Activated T-helper 1 cell treated with Interleukin-2 at 50 U/mL for 16 hours (primary cell): ENCODE measurements at places on chromosomes 5 and 9.

DNA sequence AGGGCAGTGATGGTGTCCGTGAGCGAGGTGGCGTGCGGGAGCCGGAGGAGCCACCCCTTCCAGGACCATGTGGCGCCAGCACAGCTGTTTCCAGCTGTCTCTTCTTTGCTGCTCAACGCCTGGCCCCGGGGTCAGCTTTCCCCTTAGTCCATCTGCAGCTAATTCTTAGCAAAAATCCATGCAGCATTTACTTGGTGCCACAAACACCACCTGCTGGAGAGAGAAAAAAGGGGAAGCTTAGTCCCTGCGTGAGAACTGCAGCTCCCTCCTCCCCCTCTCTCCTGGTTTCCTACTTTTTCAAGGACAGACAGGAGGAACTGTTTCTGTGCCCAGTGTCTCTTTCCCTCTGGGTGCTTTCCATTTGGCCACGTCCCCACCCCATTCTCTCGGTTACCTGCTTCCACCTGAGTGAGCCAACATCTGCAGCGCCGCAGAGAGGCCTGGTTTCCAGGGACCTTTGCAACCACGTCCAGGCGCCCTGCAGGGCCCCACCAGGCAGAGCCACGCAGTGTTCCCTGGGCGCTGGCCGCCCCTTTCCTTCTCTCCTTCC, 3.4 kb downstream of the SLC6A19 start:
- DNase-seq, result no peak

GRCh38 chr9:110410961-110411360, 73.3 kb upstream of the TXNDC8 start:
- DNase-seq, result no peak

GRCh38 chr5:37086466-37087173, 162.6 kb downstream of the CPLANE1 start:
- DNase-seq, result no peak

GRCh38 chr5:123598028-123598689, 86.2 kb downstream of the CSNK1G3 start:
- no peak for DNase-seq

GRCh38 chr5:36367524-36367923, 65.8 kb upstream of the RANBP3L start:
- DNase-seq, result no peak

GRCh38 chr5:149852641-149853330, 91.8 kb downstream of the PDE6A start:
- DNase-seq, result no peak

DNA sequence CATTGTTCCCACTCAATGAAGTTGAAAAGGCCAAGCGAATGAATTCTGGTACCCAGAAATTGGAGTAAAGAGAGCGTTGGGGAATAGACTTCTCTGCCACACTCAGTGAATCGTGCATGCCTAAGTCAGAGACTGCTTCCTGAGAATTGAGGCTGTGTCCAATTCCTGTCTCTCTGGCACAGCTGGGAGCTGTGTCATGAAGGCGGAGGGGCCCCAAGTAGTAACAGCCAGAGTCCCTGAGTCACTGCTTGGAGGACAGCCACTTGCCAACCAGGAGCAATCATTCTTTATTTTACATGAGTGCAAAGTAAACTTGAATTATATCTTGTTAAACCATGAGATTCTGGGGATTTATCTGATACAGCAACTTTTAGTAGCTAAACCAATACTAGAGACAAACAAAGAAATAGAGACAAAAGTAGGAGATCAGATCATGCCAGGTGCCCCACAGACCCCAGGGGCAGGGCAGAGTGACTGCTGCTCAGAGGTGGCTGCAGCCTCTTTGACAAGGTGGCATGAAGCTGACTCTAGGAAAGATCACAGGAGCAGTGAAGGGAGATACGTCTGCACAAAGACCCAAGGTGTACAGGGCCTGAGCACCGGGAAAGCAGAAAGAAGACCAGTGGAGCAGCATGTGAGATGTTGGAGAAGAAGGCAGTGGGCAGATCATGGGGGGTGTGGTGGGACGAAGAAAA, 246.0 kb downstream of the GADD45G start:
- DNase-seq, result no peak

GRCh38 chr5:150694612-150695011, 6.2 kb downstream of the RBM22 start:
- no peak for DNase-seq

DNA sequence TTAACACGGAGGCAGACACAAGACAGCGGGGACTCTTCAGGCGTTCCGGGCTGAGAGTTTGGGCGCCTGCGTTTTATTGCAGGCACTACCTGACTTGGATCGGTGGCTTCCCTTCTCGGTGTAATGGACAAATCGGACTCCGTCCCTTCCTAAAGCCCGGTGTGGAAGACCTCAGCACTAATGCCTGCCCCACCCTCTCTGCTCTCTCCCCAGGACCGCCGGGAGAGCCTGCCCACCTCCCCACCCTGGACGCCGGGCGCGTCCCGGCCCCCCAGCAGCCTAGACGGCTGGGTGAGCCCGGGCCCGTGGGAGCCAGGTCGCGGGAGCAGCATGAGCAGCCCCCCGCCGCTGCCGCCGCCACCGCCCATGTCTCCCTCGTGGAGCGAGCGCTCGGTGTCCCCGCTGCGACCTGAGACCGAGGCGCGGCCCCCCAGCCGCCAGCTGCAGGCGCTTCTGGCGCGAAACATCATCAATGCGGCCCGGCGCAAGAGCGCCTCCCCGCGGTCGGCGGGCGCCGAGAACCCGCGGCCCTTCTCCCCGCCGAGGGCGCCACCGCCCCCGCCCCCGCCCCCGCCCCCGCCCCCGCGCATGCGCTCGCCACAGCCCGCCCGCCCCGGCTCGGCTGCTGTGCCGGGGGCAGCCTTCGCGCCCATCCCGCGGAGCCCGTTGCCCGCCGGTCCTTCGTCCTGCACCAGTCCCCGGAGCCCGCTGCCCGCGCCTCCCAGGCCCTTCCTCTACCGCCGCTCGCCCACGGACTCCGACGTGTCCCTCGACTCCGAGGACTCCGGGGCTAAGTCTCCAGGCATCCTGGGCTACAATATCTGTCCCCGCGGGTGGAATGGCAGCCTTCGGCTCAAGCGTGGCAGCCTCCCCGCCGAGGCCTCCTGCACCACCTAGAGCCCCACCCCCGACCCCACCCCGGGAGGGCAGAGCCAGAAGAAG, 4.6 kb upstream of the MYOZ3 start:
- DNase-seq, result peak; percentile 77

DNA sequence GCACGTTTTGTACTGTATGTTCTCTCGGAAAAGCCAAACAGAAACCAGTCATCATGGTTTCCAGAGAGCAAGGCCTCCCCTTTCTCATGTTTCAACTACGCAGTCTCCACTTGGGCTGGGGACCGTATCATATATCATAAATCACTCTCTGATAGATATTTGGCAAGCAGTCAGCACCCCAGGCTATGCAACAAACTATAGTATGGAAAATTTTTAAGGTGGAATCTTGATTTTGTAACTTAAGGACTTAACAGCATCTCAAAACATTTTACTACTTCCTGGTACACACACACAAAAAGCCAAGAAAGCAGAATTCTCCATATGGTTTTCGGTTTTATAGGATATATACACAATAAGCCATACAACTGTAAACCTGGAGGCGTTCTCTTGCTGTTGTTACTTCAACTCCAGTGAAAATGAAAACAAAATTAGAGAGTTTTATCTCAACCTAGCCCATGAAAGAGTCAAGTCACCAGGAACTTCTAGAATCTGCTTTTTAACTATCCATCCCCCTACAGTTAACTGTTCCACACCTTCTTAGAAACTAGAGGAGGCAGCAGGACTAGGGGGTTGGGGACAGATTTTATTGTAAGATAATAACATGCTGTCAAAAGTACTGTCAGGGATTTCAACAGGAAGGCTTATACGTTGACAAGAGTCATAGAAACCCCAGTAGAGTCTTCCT, 283.4 kb downstream of the NFIB start:
- no peak for DNase-seq

DNA sequence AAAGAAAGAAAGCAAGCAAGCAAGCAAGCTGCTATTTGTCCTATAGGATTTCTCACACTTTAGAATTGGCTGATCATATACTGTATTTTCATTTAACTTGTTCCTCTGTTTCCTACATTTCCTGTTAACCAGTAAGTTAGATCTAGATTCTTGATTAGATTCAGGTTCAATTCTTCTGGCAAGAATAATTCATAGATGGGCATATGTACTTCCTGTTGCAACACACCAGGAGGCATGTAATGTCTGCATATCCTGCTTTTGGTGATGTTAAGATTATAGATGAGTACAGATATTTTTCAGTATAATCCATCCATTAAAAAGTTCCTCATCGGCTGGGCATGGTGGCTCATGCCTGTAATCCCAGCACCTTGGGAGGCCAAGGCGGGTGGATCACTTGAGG, 10.8 kb upstream of the KIF27 start:
- DNase-seq, result no peak

GRCh38 chr9:6502399-6502798, 89.4 kb downstream of the UHRF2 start:
- no peak for DNase-seq

GRCh38 chr5:169880012-169880663, 100.2 kb downstream of the INSYN2B start:
- no peak for DNase-seq

DNA sequence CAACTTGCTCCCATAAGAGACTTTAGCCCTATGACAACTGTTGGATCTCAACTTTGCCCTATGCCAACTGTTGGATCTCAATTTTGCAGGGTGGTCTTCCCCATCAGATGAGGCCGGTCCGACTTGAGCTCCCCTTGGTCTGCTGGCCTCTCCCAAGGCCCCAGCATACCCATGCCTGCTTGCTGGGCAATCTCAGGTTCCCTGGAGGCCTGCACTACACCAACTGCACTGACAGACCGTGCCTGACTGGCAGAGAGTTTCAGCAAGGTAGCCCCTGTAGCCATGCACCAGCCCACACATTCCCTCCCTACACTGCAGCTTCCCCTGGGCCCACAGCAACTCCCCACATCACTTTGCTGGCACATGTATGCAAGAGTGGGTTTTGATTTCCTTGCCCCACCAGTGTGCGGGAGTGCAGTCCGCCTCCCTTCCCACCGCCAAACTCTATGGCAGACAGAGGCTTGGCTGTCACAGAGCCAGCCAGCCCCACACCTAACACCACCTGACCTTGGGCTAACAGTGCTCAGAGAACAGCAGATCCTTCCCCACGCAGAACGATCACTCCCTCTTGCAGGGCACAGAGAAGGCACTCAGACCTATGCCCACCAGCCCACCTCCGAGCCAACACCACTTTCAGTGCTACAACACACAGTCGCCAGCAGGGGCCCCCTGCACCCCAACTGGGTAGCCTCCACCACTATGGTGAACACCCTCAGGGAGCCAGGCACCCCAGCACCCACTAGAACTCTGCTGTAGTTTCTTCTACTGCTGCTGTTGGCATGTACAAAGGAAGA, 279.9 kb upstream of the COX7C start:
- no peak for DNase-seq

DNA sequence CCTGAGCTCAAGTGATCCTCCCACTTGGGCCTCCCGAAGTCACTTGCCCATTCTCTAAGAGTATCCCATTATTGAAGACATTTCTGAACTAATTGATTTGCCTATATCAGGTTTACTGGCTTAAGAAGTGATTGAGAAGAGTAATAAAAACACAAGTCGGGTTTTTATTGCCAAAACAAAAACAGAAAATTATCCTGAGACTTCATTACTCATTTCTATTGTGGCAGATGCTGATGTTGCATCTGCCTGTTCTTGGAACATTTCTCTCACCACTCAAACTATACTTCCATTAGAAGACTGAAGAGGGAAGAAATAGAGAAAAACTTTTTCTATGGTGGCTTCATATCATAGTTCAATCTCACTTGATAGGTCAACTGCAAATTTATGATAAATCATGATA, 41.9 kb upstream of the PLPP1 start:
- DNase-seq, result no peak

GRCh38 chr5:178117923-178118701, 4.8 kb downstream of the N4BP3 start:
- DNase-seq, result no peak

DNA sequence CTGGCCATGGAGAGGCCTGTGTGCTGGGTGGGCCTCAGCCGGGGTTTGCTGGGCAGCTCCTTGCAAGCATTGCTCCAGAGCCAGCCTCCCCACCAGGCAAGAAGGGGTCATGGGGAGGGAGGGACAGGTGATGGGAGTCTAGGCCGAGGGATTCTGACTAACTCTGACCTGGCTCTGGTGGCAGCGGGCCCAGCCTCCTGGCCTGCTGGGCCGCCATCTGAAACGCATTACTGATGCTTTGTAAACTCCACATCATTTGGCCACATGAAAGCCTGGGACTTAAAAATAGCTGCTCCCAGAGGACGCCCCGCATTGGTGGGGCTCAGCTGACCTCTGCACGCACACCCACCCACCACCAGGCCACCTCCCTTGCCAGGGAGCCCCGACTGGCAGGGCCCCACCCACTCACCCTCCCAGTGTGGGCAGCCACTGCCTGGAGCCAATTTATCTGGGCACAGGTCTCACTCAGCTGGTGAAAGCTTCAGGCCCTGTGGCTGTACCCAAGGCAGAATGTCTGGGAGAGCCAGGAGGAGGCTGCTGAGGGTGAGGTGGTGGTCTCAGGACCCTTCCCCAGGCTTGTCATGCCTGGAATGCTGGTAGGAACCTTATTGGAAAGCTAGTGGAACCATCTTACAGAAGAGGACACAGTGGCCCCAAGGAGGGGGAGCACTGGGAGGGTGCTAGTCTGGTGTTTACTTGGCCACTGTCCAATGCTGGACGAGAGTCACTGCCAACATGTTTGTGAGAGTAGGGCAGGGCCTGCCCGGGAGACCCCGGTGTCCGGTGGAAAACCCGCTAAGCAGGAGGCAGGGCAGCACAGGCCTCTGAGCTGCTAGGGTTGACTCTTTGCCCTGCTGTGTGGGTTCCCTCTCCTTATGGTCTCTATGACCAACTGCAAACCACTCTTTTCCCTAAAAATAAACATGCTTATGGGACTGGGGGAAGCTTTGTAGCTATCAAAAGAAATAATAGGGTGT, 10.8 kb downstream of the TCF7 start:
- DNase-seq, result no peak

DNA sequence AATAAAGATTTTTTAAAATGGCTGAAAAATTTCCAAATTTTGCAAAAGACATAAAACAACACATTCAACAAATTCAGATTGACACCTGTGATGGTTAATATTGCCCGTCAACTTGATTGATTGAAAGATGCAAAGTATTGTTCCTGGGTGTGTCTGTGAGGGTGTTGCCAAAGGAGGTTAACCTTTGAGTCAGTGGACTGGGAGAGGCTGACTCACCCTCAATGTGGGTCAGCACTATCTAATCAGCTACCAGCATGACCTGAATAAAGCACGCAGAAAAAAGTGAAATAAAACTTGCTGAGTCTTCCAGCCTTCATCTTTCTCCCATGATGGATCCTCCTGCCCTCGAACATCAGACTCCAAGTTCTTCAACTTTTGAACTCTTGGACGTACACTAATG, 868.0 kb upstream of the CTNND2 start:
- DNase-seq, result no peak

GRCh38 chr5:178372142-178372571, 139.6 kb upstream of the PHYKPL start:
- no peak for DNase-seq
